ENCODE measurements at places on chromosomes 6 and 20. TPM values are rescaled to one million over a fixed set of nuclear protein-coding genes. Genes with fewer than 3 reads are reported as not detected.

The EMILIN3 gene
- total RNA-seq: not detected

DNA sequence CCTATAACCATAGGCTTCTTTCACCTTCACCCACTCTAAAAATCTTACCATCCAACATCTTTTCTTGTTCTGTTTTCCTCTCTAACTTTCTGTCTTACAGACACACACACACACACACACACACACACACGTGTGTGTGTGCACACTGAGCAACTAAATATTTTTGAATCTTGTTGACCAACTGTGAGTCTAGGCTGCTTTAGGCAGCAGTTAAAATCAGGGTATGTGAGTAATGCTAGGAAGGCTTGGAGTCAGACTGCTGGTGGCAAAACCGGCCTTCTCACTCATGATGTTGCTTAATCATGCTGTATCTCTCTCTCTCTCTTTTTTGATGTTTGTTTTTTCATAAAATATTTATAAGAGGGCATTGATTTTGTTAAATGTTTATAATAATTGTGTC, 103.1 kb upstream of the TBX18 start:
- H3K27ac ChIP-seq: no peak overlapping the region
- H3K27me3 ChIP-seq: no peaks in the 10 kb centered on the region
- H3K4me1 ChIP-seq: no peaks in the 10 kb centered on the region
- H3K4me3 ChIP-seq: no peak overlapping the region
- DNase-seq: no peak
- H3K36me3 ChIP-seq: no peaks in the 10 kb centered on the region

DNA sequence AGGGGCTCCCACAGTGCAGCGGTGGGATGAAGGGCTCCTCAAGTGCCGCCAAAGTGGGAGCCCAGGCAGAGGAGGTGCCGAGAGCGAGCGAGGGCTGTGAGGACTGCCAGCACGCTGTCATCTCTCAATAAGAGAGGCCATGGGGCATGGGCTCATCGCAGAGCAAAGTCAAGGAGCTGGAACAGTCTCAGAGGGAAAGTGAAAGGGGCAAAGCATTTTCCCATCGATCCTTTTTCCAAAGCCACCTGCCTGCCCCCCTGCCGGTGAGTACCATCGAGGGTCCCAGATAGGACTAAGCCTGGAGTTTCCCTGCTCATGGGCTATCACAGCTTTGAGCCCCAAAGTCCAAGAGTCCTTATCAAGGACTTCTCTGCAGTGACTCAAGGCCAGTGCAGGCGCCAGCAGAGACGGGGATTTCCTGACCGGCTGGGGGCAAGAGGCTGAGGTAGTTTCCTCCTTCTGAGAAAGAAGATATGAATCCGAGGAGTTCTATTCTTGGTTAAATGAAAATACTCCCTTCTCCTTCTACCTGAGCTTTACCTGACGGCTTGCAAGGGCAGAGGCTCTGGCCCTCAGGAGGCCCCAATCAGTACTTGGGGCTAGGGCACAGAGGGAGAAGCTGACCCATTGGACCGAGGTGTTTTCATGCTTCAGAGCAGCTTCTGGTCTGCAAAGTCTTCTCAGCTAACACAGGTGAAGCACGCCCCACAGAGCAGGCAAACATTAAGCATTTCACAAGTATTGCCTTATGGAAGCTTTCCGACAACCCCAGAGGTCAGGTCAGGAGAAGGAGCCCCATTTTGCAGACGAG, 22.6 kb downstream of the ETV7 start:
- peak; percentile 49 for DNase-seq
- H3K27ac ChIP-seq: peak overlapping the region; percentile 7
- H3K4me1 ChIP-seq: peaks cover 9% of the 10 kb centered on the region
- no peaks in the 10 kb centered on the region for H3K36me3 ChIP-seq

DNA sequence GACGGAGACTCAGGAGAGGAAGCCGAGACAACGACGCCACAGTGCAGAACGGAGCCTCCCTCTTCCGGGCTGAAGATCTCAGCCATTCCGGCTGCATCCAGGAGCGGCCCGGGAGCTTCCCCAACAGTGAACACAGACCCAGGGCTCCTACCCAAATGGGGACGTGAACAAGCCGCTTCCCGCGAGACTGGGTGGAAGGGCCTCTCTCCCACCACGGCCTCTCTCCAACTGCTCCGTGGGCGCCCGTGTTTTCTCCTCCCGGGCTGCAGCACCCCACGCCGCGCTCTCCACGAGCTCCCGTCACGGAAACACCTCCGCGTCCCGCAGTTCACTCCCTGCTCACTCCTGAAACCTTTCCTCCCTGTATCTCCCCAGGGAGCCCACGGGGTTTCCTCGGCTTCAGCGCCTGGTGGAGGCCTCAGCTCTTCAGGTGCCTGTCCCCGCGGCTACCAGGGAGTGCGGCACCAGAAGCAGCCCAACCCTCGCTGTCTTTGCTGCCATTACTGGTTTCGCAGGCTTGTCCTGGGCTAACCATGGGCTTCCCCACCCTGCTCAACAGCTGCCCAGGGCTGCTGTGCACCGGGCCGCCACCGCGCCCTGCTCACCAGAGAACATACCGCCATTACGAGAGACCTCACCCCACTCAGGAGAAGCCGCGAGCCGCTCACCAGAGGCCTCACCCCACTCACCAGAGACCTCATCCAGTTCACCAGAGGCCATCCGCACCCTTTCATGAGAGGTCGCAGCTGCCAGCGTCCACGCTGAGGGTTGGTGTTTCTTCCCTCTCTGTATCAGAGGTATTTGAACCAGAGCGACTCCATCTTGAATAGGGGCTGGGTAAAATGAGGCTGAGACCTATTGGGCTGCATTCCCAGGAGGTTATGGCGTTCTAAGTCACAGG, 922.8 kb downstream of the QKI start:
- DNase-seq: no peak
- H3K4me1 ChIP-seq: no peaks in the 10 kb centered on the region
- H3K27me3 ChIP-seq: no peaks in the 10 kb centered on the region
- H3K4me3 ChIP-seq: no peak overlapping the region
- H3K36me3 ChIP-seq: no peaks in the 10 kb centered on the region

DNA sequence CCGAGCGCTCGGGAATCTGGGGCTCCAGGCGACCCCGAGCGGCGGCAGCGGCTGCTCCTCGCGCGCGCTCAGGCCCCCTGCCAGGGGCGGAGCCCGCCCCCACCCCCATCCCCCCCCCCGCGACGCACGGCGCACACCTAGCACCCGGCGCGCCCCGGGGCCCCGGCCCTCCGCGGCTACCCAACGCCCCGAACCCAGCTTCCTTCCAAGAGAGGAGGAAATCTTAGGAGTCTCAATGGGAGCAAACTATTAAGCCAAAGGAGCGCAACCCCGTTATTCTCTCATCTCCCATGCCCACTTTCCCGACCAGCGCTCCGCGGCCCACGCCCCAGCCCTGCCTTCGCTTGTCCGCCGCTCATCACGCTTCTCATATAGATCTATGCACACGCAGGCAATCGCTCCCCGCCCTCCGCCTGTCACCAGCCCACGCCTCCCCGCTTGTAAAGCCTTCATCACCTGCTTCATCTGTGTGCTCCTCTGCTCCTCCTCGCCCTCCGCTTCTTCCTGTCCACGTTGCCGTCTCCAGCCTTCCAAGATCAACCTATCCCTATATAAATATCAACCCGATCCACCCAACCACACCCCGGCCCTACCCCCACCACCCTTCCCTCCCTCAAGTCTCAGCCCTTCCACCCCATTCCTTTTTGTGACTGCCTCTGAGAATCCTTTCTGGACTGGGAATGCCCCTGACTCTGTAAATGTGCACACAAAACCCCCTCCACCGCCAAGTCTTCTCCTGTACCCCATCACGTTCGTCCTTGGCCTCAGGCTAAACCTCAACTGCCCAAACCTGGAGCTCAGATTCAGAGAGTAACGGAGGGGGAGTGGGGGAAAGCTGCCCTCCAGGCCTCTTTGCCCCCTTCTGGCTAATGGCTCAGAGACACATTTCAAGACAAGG, at the start of gene DLK2:
DLK2 (minus strand) TSS at position 18 of the 898 bp plus-strand sequence. CDS start 723 bp downstream, outside the sequence.
- peaks cover 14% of the 10 kb centered on the region for H3K27me3 ChIP-seq
- H3K4me1 ChIP-seq: no peaks in the 10 kb centered on the region
- peak within 1 kb of the TSS; percentile 49 for H3K4me3 ChIP-seq
- H3K36me3 ChIP-seq: peaks cover 2% of the 10 kb centered on the region

The RFX6 gene
- total RNA-seq: not detected

GRCh38 chr6:110619275-110619908, 143.0 kb upstream of the SLC22A16 start:
- DNase-seq: no peak
- no peak overlapping the region for H3K27ac ChIP-seq
- H3K27me3 ChIP-seq: no peaks in the 10 kb centered on the region

The SNTA1 gene
- 7.1 TPM for total RNA-seq

The TMC2 gene
- total RNA-seq: not detected

DNA sequence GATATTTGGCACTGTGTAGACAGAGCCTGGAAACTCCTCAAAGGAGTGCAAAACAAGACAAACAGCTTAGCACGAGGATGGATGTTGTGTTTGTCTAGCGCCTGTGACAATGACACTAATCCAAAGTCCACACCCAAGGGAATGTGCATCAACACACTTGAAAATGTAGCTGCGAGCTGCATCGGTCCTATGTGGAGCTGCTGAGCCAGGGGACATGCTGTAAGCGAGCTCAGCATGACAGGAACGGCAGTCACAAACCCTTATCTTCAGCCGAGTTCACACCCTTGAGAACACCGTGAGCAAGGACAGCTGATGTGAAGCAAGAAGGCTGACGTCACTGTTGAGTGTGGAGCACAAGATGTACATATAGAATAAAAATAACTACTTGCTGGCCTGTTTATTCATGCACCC, 684.3 kb downstream of the QKI start:
- H3K27ac ChIP-seq: no peak overlapping the region
- H3K4me1 ChIP-seq: peaks cover 22% of the 10 kb centered on the region
- H3K27me3 ChIP-seq: no peaks in the 10 kb centered on the region
- no peak overlapping the region for H3K4me3 ChIP-seq
- peak; percentile 49 for DNase-seq
- no peaks in the 10 kb centered on the region for H3K36me3 ChIP-seq
